ENCODE measurements at places on chromosomes 4 and X.

- DNase-seq, result no peak
These were observed 246.5 kb upstream of the HS3ST1 start for GRCh38 chr4:11675051-11675800.

DNA sequence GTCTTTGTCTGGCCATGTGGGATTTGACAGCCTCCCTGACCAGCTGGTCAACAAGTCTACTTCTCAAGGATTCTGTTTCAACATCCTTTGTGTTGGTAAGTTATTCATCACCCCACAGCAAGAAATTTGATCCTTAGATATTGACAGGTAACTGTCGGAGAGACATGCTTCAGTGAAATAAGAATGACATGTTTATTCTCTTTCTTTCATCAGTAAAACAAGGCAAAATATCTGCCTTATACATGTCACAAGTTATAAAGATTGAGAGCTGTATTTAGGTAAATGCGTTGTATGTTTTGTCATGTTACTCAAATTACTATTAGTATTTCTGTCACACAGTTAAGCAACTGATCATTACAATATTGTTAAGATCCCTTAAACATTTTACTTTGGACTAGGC is 46.9 kb downstream of the SEPTIN11 start:
- DNase-seq, result peak; percentile 86

DNA sequence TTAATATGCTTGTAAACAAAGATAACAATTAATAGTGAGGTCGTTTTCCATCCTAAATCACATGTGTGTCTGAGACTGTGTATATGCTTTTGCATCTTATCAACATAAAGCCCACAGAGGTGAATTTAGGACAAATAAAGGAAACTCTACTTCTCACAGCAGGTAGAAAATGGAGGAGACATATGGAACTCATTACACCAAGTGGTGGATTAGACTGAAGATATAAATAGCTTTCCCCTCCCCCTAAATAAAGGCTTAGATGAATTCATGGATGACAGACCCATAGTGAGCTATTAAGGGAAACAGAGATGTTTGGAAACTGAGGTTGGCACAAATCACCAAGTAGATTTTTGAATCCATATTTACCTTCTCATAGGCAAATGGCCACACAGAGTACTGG is 79.7 kb downstream of the GRIA3 start:
- no peak for DNase-seq

GRCh38 chr4:125526420-125526819 is 211.7 kb downstream of the FAT4 start:
- DNase-seq, result no peak

GRCh38 chr4:8703401-8703696 is 110.8 kb downstream of the CPZ start:
- DNase-seq, result no peak

- no peak for DNase-seq
These were observed 285.1 kb upstream of the MAGEB18 start for GRCh38 chrX:25853002-25853479.

DNA sequence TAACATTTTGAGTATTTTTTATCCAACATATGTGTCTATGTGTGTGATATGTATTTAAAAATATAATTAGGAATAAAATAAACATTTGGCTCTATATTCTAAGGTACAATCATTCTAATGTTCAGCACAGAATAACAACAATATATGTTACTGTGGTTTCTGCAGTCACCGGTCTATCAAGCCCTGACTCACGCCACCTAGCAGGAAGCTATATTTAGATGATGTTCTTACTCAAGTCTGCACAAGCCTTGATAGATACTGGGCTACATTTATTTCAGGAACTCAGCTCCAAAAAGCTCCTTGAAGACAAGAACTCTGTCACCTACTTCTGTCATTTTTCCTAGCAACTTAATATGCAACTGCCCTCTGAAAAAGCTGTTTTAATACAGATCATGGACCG is 152.0 kb upstream of the FTHL17 start:
- no peak for DNase-seq

DNA sequence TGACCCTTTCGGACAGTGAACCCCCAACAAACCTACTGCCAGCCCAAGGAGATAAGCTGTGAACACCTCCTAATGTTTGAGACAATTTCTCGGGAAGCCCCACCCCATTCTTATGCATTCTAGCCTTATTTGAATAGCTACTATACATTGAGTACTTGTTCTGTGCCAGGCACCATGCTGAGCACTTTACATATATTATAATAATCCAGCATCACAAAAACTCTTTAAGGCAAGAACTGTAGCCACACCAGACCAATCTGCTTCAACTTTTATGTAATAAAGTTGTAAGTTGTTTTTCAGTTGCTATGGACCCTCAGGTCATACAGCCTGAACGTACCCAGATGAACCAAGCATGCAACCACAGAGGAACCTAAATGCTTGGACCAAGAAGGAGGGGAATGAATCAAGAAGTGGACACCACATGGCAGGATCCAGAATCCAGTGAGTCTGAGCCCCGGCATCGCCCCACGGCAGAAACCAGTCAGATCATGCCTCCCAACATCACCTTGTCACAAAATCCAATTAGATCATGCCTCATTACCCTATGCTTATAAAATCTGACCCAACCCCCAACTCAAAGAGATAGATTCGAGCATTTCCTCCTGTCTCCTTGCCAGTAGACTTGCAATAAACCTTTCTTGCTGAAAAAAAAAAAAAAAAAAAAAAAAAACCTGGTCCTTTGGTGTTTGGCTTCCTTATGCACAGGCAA is 225.0 kb downstream of the QDPR start:
- DNase-seq, result no peak

GRCh38 chrX:129934952-129935351 is 29.0 kb downstream of the UTP14A start:
- DNase-seq, result no peak

- DNase-seq, result no peak
These were observed 26.1 kb upstream of the PRDM8 start for GRCh38 chr4:80171251-80171650.

DNA sequence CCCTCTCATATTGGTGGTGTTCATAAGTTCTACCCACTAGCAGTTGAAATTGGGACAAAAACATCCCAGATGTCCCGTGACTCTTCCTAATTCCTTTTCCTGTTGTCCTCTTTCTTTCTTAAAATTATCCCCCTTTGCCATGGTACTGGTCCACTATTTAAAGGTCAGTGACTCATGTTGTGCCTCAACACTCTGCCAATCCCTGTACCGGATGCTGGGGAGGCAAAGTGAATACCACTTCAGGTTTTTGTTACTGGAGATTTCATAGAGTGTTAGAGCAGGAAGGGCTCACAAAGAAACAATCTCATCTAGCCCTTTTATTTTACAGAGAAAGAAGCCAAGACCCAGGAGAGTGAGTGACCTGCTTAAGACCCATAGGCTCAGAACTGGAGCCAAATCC is 24.6 kb downstream of the SEPTIN11 start:
- DNase-seq, result no peak

DNA sequence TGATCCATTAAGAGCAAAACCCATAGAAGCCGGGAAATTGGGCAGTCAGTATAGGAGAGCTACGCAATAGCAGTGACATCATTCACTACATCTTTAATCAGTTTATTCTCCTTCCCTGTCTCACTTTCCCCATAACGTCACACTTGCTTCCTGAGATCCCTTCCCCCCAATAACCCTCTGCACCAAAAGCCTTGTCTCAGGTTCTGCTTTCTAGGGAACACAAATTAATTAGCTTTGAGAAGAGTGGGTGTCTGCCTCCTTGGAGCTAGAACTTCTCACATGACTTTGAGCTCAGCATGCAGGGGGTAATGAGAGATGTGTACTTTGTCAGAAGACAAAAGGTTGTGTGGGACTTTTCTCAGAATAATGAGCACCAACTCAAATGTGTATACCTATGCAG is 128.3 kb upstream of the MAOA start:
- no peak for DNase-seq
